RWPE2 (cell line): ENCODE measurements at places on chromosomes 13 and 19.

DNA sequence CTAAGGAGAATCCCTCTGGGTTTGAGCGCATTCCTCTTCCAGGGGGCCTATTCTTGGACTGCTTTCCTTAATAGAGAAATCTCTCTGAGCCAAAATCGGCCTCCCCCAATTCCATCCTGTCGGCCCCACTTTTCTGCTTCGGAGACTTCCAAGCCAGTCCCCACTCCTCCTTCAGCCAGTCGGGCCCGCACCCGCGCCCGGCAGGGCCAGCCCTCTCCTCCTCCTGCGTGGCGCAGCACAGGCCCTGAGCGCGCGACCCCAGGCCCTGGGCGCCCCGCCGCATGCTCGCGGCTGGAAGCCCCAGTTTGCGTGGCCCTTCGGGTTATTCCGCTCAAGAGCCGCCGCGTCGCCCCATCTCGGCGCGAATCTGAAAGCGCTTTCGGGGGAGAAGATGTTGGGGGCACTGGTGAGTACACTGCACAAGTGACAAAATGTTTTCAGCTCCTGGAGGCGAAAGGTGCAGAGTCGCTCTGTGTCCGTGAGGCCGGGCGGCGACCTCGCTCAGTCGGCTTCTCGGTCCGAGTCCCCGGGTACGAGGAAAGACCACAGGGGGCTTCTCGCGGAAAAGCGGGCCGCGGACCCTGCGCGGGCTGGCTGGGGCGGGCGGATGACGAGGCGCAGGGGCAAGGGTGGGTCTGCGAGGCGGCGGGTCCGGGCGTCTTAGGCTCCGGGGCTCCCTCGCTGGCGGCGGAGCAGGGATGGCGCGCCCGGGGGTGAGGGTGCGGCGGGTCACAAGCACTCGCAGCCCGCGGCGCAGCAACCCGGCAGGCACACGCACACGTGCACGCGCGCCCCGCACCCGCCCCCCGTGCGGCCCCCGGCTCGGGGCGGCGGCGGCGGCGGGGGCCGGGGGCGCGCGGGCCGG, at the start of gene IL17D:
Gene IL17D (plus strand): TSS at position 785 of the 865 bp plus-strand sequence. CDS start 303 bp downstream, outside the sequence.
- no peak for DNase-seq
- H3K27me3 ChIP-seq: no peaks in the 10 kb centered on the region
- H3K27ac ChIP-seq: no peak within 1 kb of the TSS
- H3K36me3 ChIP-seq: no peaks in the 10 kb centered on the region
- H3K4me3 ChIP-seq: peak within 1 kb of the TSS; percentile 90

DNA sequence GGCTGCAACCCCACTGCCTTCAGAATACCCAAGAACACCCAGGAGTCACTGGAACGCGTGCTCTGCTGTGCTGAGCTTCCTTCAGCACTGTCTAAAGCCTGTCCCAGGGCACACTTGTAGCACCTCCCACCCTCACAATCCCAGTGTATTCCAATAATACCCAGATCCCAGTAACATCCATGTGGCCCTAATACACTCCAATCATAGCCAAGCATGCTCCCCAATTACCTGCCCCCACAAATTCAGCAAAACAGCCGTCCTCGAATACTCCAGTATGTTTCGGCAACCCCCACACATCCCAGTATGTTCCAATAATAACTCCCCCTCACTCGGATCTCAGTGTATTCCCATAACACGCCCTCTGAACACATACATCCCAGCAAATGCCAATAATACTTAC, 29.2 kb downstream of the SHANK1 start:
- H3K27me3 ChIP-seq: peaks cover 48% of the 10 kb centered on the region
- no peak overlapping the region for H3K27ac ChIP-seq
- no peaks in the 10 kb centered on the region for H3K36me3 ChIP-seq
- no peak overlapping the region for H3K4me3 ChIP-seq
- DNase-seq: no peak

GRCh38 chr13:59301174-59301567, 862.6 kb downstream of the DIAPH3 start:
- H3K4me3 ChIP-seq: no peak overlapping the region
- H3K4me1 ChIP-seq: no peaks in the 10 kb centered on the region
- H3K36me3 ChIP-seq: no peaks in the 10 kb centered on the region
- no peaks in the 10 kb centered on the region for H3K27me3 ChIP-seq

GRCh38 chr19:58509731-58510083, 2.1 kb downstream of the SLC27A5 start:
- H3K27ac ChIP-seq: no peak overlapping the region
- H3K4me3 ChIP-seq: no peak overlapping the region
- no peaks in the 10 kb centered on the region for H3K27me3 ChIP-seq
- no peak for DNase-seq
- H3K36me3 ChIP-seq: no peaks in the 10 kb centered on the region

GRCh38 chr13:75645141-75645540, 9.0 kb downstream of the LMO7 start:
- H3K27ac ChIP-seq: no peak overlapping the region
- no peak overlapping the region for H3K4me3 ChIP-seq
- no peaks in the 10 kb centered on the region for H3K36me3 ChIP-seq
- no peak for DNase-seq
- no peaks in the 10 kb centered on the region for H3K27me3 ChIP-seq

DNA sequence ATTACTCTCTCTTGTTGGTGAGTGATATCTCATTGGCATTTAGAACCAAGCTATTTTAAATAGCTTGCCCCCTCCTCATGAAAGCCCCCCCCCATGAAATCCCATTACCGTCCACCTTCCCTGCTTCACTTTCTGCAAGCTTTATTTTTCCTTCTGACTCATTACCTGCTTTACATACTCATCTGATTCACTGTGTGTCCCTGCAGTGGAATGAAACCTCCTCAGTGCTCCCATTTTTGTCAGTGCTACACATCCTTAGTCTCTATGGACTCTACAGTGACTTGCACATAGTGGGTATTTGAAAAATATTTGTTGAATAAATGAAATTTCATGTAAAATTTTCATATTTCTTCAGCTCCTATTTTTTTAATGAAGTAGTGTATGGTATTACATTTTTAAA, 62.3 kb downstream of the DOCK9 start:
- H3K27me3 ChIP-seq: no peaks in the 10 kb centered on the region
- no peak for DNase-seq
- peaks cover 8% of the 10 kb centered on the region for H3K4me1 ChIP-seq
- H3K36me3 ChIP-seq: peaks cover 15% of the 10 kb centered on the region

- no peak for DNase-seq
Observed at GRCh38 chr19:19315444-19315843, 4.9 kb downstream of the SUGP1 start.

DNA sequence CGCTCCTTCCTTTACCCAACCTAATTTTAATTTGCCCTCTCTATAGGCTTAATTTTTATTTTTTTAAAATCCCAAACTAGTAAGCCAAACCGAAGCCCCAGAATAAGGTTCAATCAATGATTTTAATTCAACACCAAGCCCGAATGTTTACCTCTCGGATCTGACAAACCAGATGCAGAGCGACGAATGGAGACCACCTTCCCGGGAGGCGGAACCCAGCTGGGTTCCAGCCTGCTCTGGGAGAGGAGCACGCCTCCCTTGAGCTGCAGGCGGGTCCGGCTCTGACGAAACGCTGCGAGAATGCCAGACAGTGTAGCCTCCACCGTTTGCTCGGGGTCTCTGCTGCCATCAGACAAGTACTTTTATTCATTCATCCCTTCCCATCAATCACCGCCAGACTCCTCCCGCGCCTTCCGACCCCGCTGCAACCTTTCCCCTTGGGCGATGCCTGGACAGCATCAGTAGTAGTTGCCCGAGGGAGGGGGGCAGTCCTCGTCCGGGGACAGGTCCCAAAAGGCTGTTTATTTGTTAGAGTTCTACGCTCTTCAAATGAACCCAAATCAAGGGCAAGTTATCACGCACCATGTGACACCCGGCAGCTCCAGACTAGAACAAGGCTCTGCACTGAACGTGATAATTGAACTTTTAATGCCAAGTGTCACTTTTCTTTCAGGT, 752 bp upstream of the EDNRB start:
- no peak for DNase-seq
- no peaks in the 10 kb centered on the region for H3K4me1 ChIP-seq
- peaks cover 50% of the 10 kb centered on the region for H3K27me3 ChIP-seq
- no peak overlapping the region for H3K27ac ChIP-seq
- no peaks in the 10 kb centered on the region for H3K36me3 ChIP-seq

GRCh38 chr19:56153507-56153906, 12.4 kb downstream of the ZNF444 start:
- no peaks in the 10 kb centered on the region for H3K27me3 ChIP-seq
- no peak overlapping the region for H3K27ac ChIP-seq
- DNase-seq: no peak
- H3K4me3 ChIP-seq: no peak overlapping the region

DNA sequence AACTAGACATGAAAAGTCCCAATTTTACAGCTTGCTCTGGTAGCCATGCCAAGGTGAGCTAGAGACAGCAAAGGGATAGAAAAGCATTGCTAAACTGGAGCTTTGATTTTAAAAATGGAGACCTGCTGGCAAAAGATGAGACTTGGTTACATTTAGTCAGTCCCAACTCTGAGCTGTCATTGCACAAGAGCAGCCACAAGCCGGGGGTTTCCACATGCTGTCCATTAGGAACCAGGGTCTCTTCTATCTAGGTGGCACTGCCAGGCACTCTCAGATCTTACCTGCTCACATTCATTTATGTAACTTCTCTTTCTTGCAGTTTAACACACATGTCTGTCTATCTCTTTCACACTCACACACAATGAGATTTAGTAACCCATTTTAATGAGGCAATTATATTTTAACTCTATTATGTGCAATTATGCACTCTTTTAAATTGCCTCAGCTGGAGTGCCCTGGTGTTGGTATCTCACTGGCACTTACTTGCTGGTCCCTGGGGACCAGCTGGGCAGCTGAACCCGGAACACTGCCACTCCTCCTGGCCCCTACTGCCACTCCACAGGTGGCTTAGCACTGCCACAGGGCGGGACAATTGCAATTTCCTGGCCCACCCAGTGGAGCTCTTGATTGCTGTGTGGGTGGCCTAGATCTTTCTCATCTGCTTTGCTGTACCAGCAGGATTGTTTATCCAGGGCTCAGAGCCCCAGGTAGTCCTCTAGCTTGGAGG, 112.5 kb downstream of the COG6 start:
- H3K4me1 ChIP-seq: no peaks in the 10 kb centered on the region
- DNase-seq: no peak
- H3K36me3 ChIP-seq: no peaks in the 10 kb centered on the region
- H3K27ac ChIP-seq: no peak overlapping the region
- H3K4me3 ChIP-seq: no peak overlapping the region

DNA sequence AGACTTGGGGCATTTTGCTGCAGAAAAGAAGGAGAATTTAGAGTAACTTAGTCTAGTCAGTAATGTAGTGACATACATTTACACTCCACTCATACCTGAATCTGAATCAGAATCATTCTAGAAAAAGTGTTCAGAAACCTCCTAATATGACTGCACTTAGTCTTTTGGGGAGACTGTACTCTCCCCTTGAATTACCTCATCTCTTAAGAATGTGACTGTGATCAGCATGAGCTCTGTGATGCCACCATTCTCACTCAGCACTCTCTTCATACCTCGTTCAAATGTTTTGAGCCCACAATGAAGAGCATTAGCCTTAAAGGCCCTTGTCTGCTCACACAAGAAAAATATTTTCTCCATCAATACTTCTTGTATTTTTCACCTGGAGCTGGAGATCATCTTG, 229.4 kb downstream of the FGF14 start:
- no peaks in the 10 kb centered on the region for H3K36me3 ChIP-seq
- no peak overlapping the region for H3K27ac ChIP-seq
- H3K4me1 ChIP-seq: no peaks in the 10 kb centered on the region
- H3K4me3 ChIP-seq: no peak overlapping the region
- DNase-seq: no peak
- no peaks in the 10 kb centered on the region for H3K27me3 ChIP-seq

DNA sequence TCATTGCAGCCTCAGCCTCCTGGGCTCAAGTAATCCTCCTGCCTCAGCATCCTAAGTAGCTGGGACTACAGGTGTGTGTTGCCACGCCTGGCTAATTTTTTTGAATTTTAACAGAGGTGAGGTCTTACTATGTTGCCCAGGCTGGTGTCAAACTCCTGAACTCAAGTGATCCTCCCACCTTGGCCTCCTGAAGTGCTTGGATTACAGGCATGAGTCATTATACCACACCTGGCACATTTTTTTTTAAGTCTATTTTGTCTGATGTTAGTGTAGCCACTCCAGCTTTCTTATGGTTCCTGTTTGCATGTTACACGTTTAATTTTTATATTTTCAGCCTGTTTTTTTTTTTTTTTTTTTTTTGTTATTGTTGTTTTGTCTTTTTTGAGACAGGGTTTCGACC, 24.8 kb downstream of the KDM4B start:
- H3K27me3 ChIP-seq: no peaks in the 10 kb centered on the region
- no peak for DNase-seq
- H3K27ac ChIP-seq: no peak overlapping the region

DNA sequence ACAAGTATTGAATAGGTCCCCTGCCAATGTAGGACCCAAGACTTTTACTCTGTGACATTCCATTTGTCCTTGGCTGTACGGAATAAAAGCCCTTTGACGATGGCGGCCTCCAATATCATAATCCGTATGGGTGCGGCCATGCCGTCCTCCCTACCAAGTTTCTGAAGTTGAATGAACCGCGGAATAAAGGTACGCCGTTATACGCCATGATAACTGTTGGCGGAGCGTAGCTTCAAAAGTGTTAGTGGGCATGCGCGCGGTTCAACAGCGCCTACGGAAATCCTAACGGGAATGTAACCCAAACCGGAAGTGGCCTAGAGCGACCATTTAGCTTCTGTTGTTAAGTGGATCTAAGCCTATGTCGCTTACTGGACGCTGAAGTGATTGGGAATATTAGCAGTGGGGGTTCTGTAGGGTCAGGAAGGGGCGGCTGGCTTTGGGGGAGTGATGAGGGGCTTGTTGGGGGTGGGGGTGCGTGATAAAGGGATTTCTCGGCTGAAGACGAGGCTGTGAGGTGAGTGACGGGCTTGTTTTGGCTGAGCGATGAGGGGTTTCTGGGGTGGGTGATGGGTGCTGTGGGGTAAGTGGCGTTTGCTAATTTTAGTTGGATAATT, at the start of gene ZNF175:
Gene ZNF175 (plus strand): TSS at position 322 of the 614 bp plus-strand sequence. CDS start 2,047 bp downstream, outside the sequence.
- peaks cover 11% of the 10 kb centered on the region for H3K27me3 ChIP-seq
- peaks cover 33% of the 10 kb centered on the region for H3K36me3 ChIP-seq
- H3K27ac ChIP-seq: no peak within 1 kb of the TSS
- peak within 1 kb of the TSS; percentile 48 for H3K4me3 ChIP-seq
- peak; percentile 76 for DNase-seq

GRCh38 chr19:10471909-10472308, 31.2 kb downstream of the KEAP1 start:
- DNase-seq: no peak
- no peaks in the 10 kb centered on the region for H3K36me3 ChIP-seq
- no peak overlapping the region for H3K27ac ChIP-seq
- no peak overlapping the region for H3K4me3 ChIP-seq
- no peaks in the 10 kb centered on the region for H3K4me1 ChIP-seq
- no peaks in the 10 kb centered on the region for H3K27me3 ChIP-seq

GRCh38 chr13:37369616-37370015, 229.0 kb downstream of the POSTN start:
- H3K36me3 ChIP-seq: no peaks in the 10 kb centered on the region
- H3K4me1 ChIP-seq: no peaks in the 10 kb centered on the region
- DNase-seq: no peak

- H3K4me1 ChIP-seq: no peaks in the 10 kb centered on the region
- no peaks in the 10 kb centered on the region for H3K27me3 ChIP-seq
- H3K4me3 ChIP-seq: no peak overlapping the region
- H3K36me3 ChIP-seq: no peaks in the 10 kb centered on the region
- no peak for DNase-seq
Observed at GRCh38 chr13:84129966-84130365, 247.7 kb upstream of the SLITRK1 start.

GRCh38 chr19:5479958-5480357, 24.7 kb downstream of the ZNRF4 start:
- no peak overlapping the region for H3K4me3 ChIP-seq
- H3K27ac ChIP-seq: no peak overlapping the region
- no peak for DNase-seq
- H3K4me1 ChIP-seq: no peaks in the 10 kb centered on the region

- H3K4me1 ChIP-seq: no peaks in the 10 kb centered on the region
- no peak overlapping the region for H3K4me3 ChIP-seq
- no peak for DNase-seq
- H3K36me3 ChIP-seq: no peaks in the 10 kb centered on the region
Observed at GRCh38 chr13:109605846-109606245, 180.5 kb downstream of the IRS2 start.
